ENCODE measurements at places on chromosomes 6 and 20.

DNA sequence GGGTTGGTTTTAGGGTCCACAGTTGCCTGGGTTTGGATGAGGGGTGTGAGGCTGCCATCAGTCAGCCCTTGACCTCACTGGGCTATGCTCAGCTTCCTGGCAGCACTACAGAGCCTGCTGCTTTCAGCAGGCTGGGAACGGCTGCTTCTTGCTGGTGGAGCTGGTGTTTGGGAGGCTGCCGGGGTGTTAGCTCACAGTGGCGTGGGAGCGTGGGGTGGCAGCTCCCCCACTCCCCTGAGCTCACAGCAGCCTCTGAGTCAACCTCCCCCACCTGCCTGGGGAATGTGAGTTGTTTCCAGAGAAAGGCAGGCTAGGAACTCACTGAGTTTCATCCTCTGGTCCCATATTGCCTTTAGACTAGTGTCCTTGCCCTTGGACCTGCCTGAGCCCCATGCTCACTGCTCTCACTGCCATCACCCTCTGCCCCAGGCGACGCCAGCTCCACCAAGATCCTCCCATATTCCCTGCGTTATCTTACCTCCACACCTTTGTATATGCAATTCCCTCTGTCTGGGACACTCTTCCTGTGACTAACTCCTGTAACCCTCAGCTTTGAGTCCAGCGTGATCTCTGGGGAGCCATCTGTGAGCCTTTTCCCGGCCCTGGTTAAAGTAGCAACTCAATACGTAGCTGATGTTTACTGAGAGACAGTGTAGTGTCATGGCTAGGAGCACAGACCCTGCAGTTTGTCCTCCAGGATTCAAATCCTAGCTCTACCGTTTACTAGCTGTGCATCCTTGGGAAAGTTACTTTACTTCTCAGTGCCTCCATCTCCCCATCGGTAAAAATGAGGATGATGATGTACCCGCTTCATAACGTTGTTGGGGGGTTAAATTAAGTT is 34.8 kb downstream of the PPP1R16B start:
- no peak for DNase-seq

- DNase-seq, result no peak
These were observed 39.5 kb downstream of the PHF3 start for GRCh38 chr6:63675138-63675537.

- no peak for DNase-seq
These were observed 284.1 kb downstream of the CD109 start for GRCh38 chr6:73980096-73980495.

GRCh38 chr6:166394036-166394892 is 11.5 kb upstream of the MPC1 start:
- no peak for DNase-seq

DNA sequence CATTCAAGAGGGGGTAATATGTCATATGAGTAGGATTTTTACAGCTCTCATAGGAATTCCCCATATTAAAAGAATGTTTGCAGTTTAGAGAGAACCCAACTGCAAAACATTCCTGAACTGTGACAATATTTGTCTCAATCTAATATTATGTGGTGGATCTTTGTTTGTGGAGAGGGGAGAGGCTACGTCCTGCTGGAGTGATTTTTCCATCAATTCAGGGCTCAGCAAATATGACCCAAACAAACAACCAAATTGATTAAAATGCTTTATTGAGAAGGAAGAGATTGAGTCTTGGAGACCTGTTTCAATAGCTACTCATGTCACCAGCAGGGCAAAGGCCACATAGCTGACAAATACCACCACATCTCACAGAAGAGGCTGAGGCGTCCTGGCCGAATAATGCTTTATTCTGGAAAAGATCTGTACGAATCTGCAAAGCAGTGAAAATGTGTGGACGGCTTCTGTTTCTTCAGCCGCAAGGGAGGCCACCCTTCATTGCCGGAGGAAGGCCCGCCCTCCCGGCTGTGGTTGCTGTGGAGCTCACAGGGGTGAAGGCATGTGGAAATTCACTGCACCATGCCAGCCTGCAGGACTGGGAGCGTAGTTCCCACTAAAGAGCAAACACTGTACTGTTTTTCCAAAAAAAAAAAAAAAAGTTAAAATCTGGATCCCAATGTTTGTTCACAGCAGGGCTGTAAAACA is 89.7 kb upstream of the QKI start:
- DNase-seq, result no peak

DNA sequence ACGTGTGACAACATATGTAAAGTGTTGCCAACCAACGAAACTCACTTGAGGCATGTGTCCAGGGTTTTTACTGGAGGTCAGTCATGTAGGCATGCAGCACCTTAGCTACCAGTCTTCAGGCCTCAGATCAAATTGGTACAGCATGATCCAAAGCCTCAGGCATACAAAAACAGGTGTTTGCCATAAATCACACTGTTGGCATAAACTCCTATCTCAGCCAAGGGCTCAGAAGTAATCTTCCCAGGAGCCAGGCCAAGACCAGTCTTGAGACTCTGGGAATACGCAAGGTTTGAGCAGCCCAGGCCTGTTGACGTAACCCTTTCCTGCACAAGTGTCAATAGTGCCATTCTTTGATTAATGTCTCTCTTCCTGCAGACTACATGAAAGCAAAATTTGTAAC is 163.5 kb downstream of the PRL start:
- no peak for DNase-seq

DNA sequence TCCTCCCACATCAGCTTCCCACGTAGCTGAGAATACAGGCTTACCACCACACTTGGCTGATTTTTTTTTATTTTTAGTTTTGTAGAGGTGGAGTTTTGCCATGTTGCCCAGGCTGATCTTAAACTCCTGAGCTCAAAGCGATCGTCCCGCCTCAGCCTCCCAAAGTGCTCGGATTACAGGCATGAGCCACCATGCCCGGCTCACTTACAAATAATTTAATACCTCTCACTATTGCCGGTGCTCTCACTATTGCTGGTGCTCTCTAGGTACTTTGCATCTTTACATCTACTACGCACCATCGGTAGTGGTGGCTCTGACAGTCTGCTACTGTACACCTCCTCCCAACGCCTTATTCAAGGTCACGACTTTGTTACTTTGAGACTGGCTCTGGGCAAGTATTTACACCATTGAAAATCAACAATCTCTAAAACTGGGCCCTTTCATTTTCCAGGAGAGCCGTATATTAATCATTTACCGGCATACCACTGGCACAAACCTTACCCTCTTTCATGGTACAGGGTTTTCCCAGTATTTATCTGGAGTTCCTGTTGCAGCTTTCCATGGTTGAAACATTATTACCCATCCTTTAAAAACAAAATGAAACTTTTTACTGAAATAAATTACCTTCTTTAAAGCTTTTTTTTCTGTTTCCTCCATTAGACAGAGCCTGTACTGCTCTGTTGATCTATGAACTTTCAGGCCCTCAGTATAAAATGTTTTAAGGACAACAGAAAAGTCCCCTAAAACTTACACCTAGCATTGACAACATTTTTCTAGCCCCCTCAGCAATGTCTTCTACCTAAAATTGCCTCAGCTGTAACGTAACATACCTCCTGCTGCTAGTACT is 259.6 kb upstream of the PLCB4 start:
- peak; percentile 42 for DNase-seq

- DNase-seq, result no peak
These were observed 45.5 kb upstream of the UNC93A start for GRCh38 chr6:167245591-167245990.

DNA sequence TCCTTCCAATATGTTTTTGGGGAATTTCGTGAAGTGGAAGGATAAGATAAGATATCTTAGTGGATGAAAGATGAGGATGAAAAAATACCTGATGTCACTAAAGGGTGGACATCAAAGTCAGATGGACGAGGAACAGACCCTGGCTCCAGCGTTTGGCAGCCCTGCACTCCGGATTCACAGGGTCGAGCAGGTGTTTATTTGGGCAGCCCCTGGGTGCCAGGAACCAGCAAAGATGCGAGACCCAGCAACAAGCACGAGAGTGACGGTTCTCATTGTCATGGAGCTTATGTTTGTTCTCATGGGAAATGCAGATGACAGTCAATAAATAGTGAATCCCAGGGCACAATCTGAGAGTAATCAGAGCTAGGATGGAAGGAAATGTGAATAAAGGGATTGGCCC is 131.1 kb downstream of the PHACTR3 start:
- no peak for DNase-seq

- DNase-seq, result no peak
These were observed 99.5 kb downstream of the FOXO3 start for GRCh38 chr6:108660251-108660650.

- DNase-seq, result no peak
These were observed 922.8 kb downstream of the QKI start for GRCh38 chr6:164337024-164337924.

DNA sequence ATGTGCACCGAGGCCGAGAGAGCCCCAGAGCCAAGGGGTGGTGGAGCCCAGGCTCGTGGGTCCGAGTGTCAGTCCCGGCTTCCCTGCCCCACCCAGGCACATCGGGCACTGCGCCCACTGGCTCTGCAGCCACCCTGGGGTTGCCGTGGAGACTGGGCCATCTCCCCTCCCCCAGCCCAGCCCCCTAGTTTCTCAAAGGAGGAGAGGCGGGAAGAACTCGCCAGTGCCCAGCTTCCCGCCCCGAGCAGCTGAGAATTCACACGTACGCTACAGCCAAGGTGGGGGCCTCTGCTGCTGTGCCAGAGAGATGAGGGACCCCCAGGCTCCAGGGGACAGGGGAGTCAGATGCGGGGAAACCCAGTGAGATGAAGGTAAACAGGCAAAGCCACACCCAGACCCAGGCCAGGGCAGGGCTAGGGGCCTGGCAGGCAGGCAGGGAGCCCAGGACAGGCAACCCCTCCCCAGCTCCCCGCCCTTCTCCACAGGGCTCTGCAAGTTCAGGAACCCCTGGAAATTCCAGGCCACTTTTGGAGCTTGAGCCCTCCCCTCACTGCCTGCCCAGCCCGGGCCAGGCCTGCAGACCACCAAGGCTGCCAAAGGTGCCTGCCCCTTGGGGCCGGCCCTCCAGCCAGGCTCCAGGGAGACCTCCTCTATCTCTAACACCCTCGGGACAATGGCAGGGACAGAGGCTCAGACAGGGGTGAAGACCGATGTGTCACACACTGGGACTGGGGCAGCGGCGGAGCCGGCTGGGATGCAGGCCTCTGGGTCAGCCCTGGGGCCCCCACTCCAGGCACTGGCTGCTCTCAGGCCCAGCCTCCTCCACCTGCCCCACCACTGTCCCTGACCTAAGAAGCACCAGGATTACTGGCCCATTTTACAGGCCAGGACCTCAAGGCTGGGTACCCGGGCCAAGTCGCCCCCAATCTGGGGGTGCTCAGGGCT is 6.0 kb downstream of the LAMA5 start:
- DNase-seq, result no peak

GRCh38 chr20:46375771-46376170 is 30.6 kb downstream of the ELMO2 start:
- peak; percentile 18 for DNase-seq

GRCh38 chr6:44415873-44416502 is 28.5 kb downstream of the CDC5L start:
- DNase-seq, result peak; percentile 38

DNA sequence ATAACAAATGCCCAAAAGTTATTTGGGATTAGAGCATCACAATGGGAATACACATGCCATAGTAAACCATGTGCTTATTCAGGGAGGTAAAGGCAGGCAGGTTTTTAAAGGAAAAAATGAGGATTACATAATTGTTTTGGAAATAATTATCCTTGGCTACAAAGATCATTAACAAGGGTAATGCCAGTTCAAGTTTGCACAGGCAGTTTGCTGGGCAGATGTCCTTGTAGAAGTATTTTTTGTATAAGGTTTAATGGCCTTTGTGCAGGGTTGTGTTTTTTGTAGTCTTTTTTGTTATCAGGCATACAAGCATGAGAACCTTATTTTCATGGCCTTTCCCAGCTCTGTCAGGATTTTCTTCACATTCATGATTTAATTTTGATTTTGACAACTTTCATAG is 24.7 kb downstream of the FBXO9 start:
- no peak for DNase-seq

DNA sequence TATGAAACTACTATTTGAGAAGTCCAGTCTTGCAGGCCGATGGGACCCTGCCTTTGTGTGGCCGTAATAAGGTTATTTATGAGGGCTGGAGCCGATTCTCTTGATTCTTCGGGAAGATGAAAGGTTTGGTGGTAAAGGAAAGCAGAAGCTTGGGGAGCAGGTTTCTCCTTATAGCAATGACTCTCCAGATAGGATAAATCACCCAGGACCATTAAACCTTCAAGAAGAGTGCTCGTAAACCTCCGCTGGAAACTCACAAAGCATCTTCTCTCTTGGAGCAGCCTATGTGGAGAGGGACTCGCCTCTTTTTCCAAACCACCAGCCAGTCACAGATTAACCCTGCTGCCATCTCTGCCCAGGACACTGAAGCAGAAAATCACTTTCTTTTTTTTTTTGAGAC is 69.6 kb upstream of the SALL4 start:
- no peak for DNase-seq

- DNase-seq, result no peak
These were observed 136.3 kb downstream of the CFAP61 start for GRCh38 chr20:20188647-20189046.

DNA sequence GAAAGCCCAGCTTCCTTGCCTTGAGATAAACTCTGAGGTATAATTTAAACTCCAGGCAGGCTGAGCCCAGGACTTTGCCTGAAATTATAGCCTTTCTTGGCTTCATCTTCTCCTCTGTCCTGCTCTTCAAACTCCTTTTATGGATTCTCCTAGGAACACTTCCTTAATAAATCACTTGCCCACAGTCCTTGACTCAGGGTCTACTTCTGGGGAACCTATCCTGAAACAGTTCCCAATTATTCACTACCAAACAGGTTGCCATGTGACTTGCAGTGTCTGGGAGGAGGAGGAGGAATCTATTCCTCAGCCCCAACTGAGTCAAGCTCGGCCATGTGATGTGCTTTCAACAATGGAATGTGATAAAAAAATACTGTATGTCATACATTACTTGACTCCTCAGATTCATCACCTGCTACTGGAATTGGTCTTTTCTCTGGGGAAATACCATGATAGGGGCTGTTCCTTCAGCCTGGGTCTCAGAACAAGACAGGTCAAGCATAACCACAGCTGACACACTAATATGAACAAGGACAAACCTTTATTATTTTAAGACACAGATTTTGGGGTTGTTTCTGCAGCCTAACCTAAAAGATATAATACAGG is 20.5 kb upstream of the CDKN1A start:
- no peak for DNase-seq

- DNase-seq, result no peak
These were observed 8.5 kb upstream of the PBOV1 start for GRCh38 chr6:138226700-138227315.

GRCh38 chr6:63537201-63537958 is 34.9 kb upstream of the LOC128125822 start:
- DNase-seq, result no peak

GRCh38 chr20:30612344-30612743 is 645.1 kb upstream of the DEFB115 start:
- DNase-seq, result no peak

- no peak for DNase-seq
These were observed 356.8 kb downstream of the HDGFL1 start for GRCh38 chr6:22925920-22926789.

- no peak for DNase-seq
These were observed 92.9 kb downstream of the TASP1 start for GRCh38 chr20:13545790-13546189.

GRCh38 chr6:153729189-153729588 is 309.9 kb upstream of the OPRM1 start:
- DNase-seq, result peak; percentile 12

GRCh38 chr20:24657196-24657595 is 187.8 kb downstream of the SYNDIG1 start:
- DNase-seq, result no peak

GRCh38 chr20:53425481-53425880 is 168.2 kb downstream of the ZNF217 start:
- DNase-seq, result no peak

Measured in DMS53 (cell line).